Fibroblast of skin of back (primary cell): ENCODE measurements at places on chromosomes 5 and 9.

DNA sequence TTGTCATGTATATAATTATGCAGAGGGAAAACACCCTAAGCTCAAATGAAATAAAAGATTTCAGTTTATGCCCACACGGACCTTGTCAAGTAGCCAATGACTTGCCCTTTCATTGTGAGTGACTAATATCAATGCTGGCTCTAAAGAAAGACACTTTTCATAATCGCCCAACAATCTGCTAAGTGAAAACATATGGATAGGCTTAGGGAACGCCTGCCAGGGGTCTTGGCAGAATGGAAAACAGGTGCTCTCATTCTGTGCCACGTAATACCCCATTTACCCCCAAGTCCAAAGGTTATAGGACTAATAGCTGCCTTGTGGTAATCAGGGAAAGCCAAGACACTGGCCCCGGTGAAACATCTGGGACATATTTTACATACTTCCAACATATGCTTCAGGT is 157.7 kb downstream of the SLF1 start:
- DNase-seq, result peak; percentile 26

GRCh38 chr9:133161547-133161950 is 2.2 kb downstream of the GBGT1 start:
- DNase-seq, result no peak

- peak; percentile 74 for DNase-seq
Measured at GRCh38 chr9:20319641-20320337, 302.5 kb downstream of the MLLT3 start.

GRCh38 chr9:85521371-85522197 is 220.2 kb downstream of the AGTPBP1 start:
- peak; percentile 55 for DNase-seq

- DNase-seq, result peak; percentile 87
Measured at GRCh38 chr5:173094012-173094661, 38.0 kb downstream of the CREBRF start.
